GM12878 (cell line): ENCODE measurements at places on chromosomes 6 and 20. TPM values are rescaled to one million over a fixed set of nuclear protein-coding genes. Genes with fewer than 3 reads are reported as not detected.

DNA sequence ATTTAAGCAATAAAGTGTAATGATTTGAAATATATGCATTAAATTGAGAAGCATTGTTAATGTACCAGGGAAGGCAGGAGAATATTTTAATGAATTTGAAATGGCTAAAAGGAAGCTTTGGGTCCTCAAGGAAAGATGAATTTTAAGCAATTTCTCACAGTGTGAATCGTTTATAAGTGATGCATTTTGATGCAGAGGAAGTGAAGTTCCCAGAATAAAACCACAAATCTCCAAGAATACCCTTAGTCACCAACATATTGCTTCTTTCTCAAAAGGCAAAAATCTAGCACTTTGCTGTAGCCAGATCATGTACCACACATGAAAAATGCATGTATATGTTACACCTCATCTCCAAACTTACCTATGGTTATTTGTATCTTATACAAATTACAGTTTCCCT, 11.7 kb downstream of the TPD52L1 start:
- no peak for DNase-seq
- H3K27ac ChIP-seq = no peak overlapping the region
- no peaks in the 10 kb centered on the region for H3K36me3 ChIP-seq
- H3K27me3 ChIP-seq = no peaks in the 10 kb centered on the region; the same call in 1 of the 2 replicates

The GPX5 gene
- not detected in 2 replicates for total RNA-seq

The TMEM30A gene
- 58.0 and 62.8 TPM in 2 replicates for total RNA-seq

The SLC17A1 gene
- total RNA-seq = not detected in 2 replicates

GRCh38 chr20:33945391-33946081, 48.2 kb upstream of the RALY start:
- DNase-seq = no peak
- no peaks in the 10 kb centered on the region for H3K27me3 ChIP-seq
- H3K4me1 ChIP-seq = no peaks in the 10 kb centered on the region
- no peaks in the 10 kb centered on the region for H3K36me3 ChIP-seq
- no peak overlapping the region for H3K4me3 ChIP-seq

The CGA gene
- total RNA-seq = not detected in 2 replicates

- no peak overlapping the region for H3K4me3 ChIP-seq
- H3K4me1 ChIP-seq = no peaks in the 10 kb centered on the region
- H3K27me3 ChIP-seq = no peaks in the 10 kb centered on the region
- H3K27ac ChIP-seq = no peak overlapping the region
- DNase-seq = no peak
Measured at GRCh38 chr20:47956268-47956995, 171.2 kb upstream of the SULF2 start.

- H3K4me3 ChIP-seq = no peak overlapping the region
- no peak overlapping the region for H3K27ac ChIP-seq
- no peaks in the 10 kb centered on the region for H3K36me3 ChIP-seq
- no peaks in the 10 kb centered on the region for H3K4me1 ChIP-seq
Measured at GRCh38 chr6:24599686-24600399, 46.1 kb downstream of the KIAA0319 start.

DNA sequence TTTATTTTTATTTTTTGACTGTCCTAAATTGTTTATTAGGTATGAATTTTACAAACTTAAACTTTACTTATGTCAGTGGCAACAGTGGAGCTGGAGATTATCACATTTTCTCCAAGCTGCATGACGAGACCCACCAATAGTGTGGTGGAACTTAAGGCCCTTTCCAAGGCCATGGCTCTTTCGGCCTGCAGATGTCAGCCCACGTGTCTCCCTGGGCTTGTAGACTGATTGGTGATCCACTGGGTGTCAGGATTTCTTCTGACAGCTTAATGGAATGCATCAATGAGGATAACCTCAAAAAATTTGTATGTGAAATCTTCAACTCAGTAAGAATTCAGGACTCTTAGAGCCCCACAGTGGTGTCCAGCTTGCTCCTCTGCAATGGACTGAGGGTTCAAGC, 32.3 kb upstream of the OVOL2 start:
- H3K27me3 ChIP-seq = no peaks in the 10 kb centered on the region
- no peaks in the 10 kb centered on the region for H3K36me3 ChIP-seq
- no peak for DNase-seq
- H3K4me3 ChIP-seq = no peak overlapping the region
- no peaks in the 10 kb centered on the region for H3K4me1 ChIP-seq

The TFAP2C gene
- total RNA-seq = not detected in 2 replicates

GRCh38 chr6:33620158-33620855, 815 bp upstream of the ITPR3 start:
- H3K27me3 ChIP-seq = no peaks in the 10 kb centered on the region
- no peak for DNase-seq
- peak overlapping the region; percentile 59 for H3K27ac ChIP-seq
- peaks cover 14% of the 10 kb centered on the region for H3K4me1 ChIP-seq
- H3K36me3 ChIP-seq = no peaks in the 10 kb centered on the region

GRCh38 chr6:136969433-136969832, 47.3 kb downstream of the SLC35D3 start:
- no peak overlapping the region for H3K4me3 ChIP-seq
- no peak overlapping the region for H3K27ac ChIP-seq
- no peak for DNase-seq
- H3K27me3 ChIP-seq = no peaks in the 10 kb centered on the region
- H3K4me1 ChIP-seq = no peaks in the 10 kb centered on the region
